ENCODE measurements at places on chromosomes 2 and 18.

GRCh38 chr2:205025580-205026240, 480.4 kb downstream of the PARD3B start:
- DNase-seq = no peak

GRCh38 chr2:8169443-8169842, 512.4 kb upstream of the ID2 start:
- no peak for DNase-seq

- no peak for DNase-seq
Observed at GRCh38 chr2:191901031-191901430, 54.1 kb upstream of the CAVIN2 start.

- DNase-seq = no peak
Observed at GRCh38 chr2:62296034-62296831, 100.3 kb downstream of the B3GNT2 start.

DNA sequence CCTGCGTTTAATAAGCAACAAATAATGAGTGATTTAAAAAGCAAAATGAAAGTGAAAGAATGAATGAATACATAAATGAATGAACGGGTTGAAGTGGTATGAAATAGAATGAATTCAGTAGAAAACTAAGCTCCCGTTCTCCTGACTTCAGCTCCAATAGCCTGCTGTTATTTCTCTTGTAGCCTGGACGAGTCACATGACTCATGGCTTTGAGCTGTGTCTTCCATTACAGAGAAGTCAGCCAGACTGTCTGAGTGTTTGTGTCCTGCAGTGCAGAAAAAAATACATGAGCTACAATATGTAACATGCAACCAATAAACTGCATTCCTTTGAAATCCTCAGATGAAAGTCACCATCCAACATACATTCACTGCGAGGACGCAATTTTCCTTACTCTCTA, 21.2 kb downstream of the SCG2 start:
- no peak for DNase-seq

DNA sequence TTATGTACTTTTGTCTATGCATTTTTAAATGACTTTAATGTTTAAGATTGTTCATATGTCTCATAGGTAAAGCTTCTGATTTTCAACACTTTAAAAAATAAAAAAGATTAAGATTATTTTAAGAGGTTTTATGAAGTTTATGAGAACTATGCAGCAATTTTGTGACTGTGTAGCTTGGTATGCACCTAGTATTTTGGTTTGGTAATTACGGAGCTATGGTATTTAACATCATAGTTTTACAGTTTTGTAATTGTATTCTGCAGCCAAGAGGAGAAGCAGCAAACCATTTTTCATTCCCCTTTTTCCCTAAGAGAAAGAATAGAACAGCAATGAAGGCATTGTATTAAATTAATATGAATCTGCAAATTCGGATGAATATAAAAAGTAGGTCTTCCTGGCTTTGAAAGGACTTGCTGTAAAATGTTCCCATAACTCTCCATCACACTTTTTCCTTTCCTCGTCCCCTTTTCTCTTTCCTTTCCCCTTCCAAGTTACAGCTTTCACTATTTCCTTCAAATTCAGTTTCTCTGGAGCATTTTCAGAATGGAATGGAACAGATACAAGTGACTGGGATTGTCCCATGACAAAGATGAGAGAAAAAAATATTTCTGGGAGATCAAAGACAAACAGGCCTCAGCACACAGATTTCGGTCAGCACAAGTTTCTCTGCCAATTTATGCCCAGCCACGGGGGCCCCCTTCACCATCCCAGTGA, 26.1 kb upstream of the PIEZO2 start:
- no peak for DNase-seq

- no peak for DNase-seq
Observed at GRCh38 chr2:127058954-127059252, 48.1 kb downstream of the BIN1 start.

DNA sequence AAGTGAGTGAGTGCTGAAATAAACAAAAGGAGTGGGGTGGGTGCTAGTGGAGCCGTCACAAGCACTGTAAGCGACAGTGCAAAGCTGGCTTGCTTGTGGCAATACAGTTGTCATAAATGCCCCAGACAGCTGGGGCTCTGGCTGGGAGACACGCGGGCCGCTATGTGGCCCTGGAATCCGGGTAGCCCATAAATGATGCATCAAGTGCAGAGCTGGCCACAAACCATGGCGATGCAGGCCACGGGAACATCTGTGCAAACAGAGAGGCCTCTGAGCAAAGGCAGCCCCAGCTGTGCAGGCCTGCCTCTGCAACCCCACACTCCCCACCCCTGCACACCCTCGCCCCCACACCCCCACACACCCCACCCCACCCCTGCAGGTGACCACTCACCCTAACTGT, 349.2 kb upstream of the ID2 start:
- no peak for DNase-seq

DNA sequence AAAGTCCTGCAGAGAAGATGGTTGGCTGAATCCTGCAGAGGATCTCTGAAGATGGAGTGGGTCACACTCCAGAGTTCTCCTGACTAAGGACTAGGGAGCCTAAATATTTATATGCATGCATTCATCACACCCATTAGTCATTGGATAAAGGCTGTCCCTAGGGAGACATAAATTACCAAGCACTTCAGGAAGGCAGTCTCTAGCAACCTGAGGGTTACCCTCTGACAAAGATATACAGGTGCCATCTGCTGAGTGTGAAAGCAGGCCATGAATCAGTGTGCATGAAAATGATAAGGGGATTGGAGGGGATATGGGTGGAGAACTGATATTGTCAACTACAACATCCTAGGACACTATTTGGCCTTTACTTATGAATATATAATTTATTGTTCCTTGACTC, 294.8 kb upstream of the DDX18 start:
- DNase-seq = no peak
